ENCODE measurements at places on chromosomes 6 and 20.

DNA sequence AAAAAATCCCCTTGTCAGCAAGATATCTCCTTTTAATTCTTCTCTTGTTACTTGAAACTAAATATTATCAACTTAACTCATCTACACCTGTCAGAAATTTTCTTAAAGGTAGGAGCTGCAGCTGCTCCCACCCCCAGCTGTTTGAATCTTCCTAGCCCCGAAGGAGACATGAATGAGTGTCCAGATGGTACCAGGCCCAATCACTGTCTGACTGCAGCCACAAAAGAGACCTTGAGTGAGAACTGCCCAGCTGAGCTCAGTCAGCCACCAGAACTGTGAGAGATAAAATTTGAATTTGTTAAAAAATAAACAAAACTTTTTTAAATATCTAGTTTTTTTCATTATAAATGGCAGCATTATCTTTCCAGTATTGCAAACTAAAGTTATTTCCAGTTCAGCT is 84.7 kb downstream of the PRSS35 start:
- no peak for DNase-seq

GRCh38 chr6:111938710-111939109 is 65.5 kb upstream of the FYN start:
- DNase-seq: peak; percentile 13

DNA sequence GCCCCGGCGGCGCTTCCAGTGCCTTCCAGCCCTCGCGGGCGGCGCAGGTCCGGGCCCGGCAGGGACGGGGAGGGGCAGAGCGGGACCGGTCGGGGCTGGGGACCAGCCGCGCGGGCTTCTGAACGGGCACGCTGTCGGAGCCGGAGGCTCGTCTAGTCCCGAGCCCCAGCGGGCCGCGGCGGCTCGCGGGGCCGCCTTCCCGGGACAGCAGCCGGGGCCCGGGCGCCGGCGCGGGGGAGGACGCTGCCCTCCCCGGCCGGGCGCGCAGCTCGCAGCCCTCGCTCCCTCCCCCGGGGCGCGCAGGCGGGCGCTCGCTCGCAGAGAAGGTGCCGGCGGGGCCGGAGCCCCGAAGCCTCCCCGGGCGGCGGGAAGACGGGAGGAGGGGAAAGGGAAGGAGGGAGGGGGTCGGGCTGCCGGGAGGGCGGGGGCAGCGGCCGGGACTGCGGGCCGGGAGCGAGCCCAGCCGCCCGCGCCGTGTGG is 696 bp upstream of the SIRPA start:
- DNase-seq: no peak

- no peak for DNase-seq
Observed at GRCh38 chr20:50368813-50369224, 141.4 kb upstream of the PTPN1 start.

- DNase-seq: no peak
Observed at GRCh38 chr6:170153436-170154319, 137.2 kb downstream of the DLL1 start.

GRCh38 chr6:120384671-120385070 is 949.6 kb downstream of the TBC1D32 start:
- no peak for DNase-seq

DNA sequence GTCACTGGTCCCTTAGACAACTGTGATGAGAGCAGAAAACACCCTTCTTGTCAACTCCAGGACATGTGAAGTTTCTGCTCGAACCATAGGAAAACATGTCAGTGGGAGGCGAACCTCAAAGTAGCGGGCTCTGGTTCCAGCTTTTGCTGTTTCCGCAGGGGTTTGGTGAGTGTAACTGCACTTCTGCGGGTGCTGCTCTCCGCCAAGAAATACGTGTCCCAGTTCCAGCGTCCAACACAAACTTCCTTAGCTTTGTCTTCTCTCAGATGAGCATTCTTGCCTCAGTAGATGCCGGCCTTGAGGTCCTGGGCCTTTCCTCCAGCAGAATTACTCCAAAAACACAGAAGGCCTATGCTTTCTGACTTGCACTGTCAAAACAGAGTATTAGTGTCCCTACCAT is 156.3 kb downstream of the FNDC1 start:
- DNase-seq: no peak
